ENCODE measurements at places on chromosomes 4 and X. TPM values are rescaled to one million over a fixed set of nuclear protein-coding genes. Genes with fewer than 3 reads are reported as not detected.

Gene KLB
- total RNA-seq = not detected

Gene CBLL2
- not detected for total RNA-seq

Gene MAGEB4
- not detected for total RNA-seq

Gene TIMM8A
- 5.0 TPM for total RNA-seq

Gene UGT8
- total RNA-seq = 1.8 TPM

Gene CFI
- not detected for total RNA-seq

Gene LNX1
- total RNA-seq = 2.8 TPM

Gene SPANXB1
- 0.33 TPM for total RNA-seq

Gene CFAP47
- not detected for total RNA-seq

Gene ELK1
- 59.0 TPM for total RNA-seq

Gene GYPB
- total RNA-seq = not detected

Gene ITGB1BP2
- 0.75 TPM for total RNA-seq

Gene GPAT3
- total RNA-seq = 34.2 TPM

Gene PDGFRA
- 1.1 TPM for total RNA-seq

Gene ADH1A
- not detected for total RNA-seq

Gene TCEAL7
- total RNA-seq = not detected

Gene ANKRD37
- total RNA-seq = 18.7 TPM

Gene UCP1
- not detected for total RNA-seq

Gene GC
- not detected for total RNA-seq

Gene RAB40A
- total RNA-seq = not detected

Gene MFSD8
- 12.8 TPM for total RNA-seq

Gene MAML3
- 4.3 TPM for total RNA-seq

Gene DRP2
- total RNA-seq = 0.58 TPM

Gene RASSF6
- total RNA-seq = 1.1 TPM

Gene ALPK1
- total RNA-seq = 4.2 TPM

Gene TLR10
- total RNA-seq = not detected

Gene CSAG1
- total RNA-seq = not detected

Gene GPRASP3
- total RNA-seq = 1.6 TPM

Gene TMPRSS11E
- not detected for total RNA-seq

Gene UBE2A
- total RNA-seq = 36.7 TPM

Gene NXF3
- total RNA-seq = 1.2 TPM

Gene C4orf36
- 2.0 TPM for total RNA-seq

Gene NUP62CL
- 9.9 TPM for total RNA-seq

Gene LONRF3
- 15.6 TPM for total RNA-seq

Gene FAM133A
- 0.06 TPM for total RNA-seq

Gene ANTXR2
- total RNA-seq = 43.9 TPM

Gene ZCCHC18
- total RNA-seq = 0.23 TPM

Gene PRDM5
- 2.4 TPM for total RNA-seq

Gene DGAT2L6
- total RNA-seq = not detected

Gene ABCD1
- total RNA-seq = 48.6 TPM

Data from PC-3 (cell line).